ENCODE measurements at places on chromosomes 4 and X.

DNA sequence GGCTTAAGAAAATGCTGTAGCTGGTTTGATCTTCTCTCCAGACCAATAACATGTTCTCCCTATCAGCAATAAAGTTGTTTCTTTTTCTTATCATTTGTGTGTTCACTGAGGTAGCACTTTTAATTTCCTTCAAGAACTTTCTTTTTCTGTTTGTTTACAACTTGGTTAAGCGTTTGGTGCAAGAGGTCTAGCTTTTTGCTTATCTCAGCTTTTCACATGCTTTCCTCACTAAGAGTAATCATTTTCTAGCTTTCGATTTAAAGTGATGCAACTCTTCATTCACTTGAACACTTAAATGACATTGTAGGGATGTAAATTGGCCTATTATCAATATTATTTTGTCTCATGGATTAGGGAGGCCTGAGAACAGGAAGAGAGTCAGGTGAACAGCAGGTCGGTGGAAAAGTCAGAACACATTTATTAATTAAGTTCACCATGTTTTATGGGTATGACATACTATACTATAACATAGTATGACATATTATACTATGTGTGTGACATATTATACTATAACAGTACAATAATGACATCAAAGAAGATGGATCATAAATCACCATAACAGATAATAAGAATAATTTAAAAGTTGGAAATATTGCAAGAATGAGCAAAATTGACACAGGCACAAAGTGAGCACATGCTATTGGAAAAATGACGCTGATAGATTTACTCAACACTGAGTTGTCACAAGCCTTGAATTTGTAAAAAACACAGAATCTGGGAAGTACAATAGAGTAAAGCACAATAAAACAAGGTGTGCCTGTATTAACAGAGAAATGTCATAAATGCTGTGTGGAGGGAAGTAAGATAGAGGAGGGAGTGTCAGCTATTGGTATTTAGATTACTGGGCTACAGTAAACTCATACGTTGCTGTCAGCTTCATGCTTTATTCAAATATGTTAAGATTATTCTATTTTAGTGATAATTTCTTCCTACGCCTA lies 218.6 kb upstream of the SLC7A11 start:
- DNase-seq, result no peak

DNA sequence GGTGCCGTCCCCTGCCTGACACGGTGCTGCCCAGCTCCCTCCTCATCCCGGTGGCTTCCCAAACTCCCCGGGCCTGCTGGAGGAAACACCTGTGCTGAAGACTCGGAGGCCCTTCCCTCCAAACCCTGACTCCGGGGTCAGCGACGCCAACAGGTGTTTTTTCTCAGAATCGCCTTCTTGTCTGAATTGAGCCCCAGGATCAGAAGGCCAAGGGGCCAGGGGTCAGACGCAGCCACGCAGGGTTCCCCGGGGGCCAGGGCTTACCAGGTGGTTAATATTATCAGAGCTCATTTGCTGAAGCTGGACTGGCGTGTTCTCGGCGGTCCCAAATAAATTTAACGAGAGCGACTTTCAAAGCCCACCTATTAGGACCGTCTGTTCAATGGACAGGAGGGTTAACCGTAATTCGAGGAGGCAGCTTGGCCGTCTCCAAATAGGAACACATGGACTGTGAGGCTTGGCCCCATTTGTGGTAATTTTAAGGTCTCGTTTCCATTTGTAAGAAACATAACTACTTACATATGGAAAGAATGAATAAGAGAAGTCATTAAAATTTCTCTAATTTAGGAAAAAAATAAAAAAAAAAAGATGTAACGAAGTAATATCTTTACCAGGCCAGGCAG lies 239.3 kb downstream of the CRLF2 start:
- DNase-seq, result no peak

- no peak for DNase-seq
Observed at GRCh38 chr4:143443728-143444127, 69.8 kb upstream of the SMARCA5 start.

- DNase-seq, result no peak
Observed at GRCh38 chr4:85221606-85222005, 253.3 kb upstream of the ARHGAP24 start.

DNA sequence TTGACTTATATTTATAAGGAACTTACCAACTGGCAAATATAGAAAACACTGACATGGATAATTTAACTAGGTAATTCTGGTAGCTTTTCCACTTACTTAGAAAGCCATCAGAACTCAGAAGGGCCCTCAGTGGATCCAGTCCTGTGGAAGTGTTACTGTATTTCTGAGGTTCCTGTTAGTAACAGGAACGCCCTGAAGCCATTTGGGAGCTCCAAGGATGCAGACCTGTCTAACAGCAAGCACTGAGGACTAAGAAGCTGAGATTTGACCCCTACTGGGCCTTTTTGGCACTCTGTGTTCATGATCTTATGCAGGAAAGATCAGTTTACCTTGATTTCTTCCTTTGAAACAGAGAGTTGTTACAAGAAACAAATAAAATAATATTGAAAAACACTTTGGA lies 46.0 kb upstream of the TLL1 start:
- no peak for DNase-seq

- DNase-seq, result no peak
Observed at GRCh38 chrX:40172401-40173142, 74.8 kb upstream of the BCOR start.

DNA sequence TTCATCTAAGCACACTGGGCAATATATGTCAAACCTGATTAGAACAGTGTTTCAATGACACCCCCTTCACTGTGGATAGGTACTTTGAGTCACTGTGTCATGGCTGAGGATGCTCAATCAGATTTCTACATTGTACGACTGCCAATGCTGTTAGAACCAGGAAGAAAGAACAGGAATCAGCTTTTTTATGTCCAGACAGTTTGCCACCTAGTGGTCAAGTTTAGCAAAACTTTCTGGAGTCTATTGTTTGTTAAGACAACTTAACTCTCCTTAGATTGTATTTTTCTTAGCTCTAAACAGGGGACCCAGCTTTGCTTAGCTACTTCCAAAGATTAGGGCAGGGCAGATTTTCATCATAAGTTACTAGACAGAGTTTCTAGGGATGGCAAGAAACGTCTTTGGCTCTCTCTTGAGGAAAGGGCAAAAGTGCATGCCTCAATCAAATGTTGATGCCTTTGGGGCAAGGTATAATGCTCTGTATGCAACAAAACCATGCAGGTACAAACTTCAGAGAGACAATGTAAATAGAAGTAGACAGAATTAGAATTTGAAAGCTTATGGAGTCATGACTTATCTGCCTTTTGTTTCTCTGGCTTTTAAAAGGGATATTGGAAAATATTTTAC lies 40.5 kb upstream of the BMP3 start:
- DNase-seq, result peak; percentile 38

GRCh38 chr4:172601195-172601594 lies 567.4 kb upstream of the GALNT7 start:
- no peak for DNase-seq

- DNase-seq, result no peak
Observed at GRCh38 chr4:118979712-118980111, 91.1 kb downstream of the SYNPO2 start.

- DNase-seq, result no peak
Observed at GRCh38 chr4:149952101-149952500, 126.1 kb upstream of the DCLK2 start.

DNA sequence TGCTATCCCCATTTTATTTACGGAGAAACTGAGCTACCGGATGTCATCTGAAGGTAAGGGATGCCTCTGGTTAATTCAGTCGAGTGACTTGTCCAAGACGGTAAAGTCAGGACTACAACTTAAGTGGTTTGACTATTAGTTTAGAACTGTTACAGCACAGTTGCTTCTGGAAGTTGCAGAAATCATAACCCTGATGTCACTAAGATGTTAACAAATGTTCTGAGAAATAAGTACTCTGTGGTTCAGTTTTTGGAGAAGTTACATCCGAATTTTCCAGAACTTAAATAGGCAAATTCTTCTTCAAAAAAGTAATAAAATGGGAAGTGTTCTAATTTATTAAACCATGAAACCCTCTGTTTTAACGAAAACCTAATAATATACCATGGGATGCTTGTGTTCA lies 3.1 kb downstream of the PPA2 start:
- DNase-seq, result no peak

- no peak for DNase-seq
Observed at GRCh38 chr4:116413222-116413621, 672.2 kb downstream of the TRAM1L1 start.

DNA sequence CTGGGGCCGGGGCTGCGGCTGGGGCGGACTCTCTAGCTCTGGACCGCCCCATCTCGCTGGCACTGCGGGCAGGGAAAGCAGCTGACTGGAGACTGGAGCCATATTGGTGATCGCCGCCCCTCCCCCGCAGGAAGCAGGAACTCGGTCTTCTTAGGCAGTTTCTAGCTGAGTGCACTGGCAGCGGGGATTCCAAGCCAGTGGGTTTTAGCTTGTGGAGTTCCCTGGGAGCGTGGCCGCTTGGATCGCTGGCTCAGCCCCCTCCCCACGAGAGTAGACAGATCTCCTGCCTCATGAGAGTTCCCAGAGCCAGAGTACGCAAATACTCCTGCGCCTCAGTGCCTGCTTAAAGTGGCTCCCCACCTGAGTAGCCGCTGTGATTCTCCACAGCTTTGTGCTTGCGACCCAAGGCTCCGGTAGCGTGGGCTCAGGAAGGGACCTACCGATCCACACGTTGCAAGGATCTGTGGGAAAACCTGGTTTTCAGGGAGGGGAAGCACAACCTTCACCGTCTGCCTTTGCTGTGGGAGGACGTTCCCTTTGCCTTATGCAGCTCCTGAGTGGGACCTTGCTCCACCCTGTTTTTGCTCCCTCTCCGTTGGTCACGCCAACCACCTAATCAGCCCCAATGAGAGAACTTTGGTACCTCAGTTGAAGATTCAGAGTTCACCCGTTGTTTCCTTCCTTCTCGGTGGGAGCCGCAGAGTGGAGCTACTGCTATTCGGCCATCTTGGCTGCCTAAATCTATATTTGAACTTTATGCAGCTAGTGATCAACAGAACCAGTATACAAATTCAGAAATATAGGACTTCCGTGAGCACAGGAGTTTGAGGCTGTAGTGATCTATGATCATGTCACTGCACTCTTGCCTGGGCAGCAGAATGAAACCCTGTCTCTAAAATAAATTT lies 803.9 kb upstream of the PCDH10 start:
- DNase-seq, result no peak

DNA sequence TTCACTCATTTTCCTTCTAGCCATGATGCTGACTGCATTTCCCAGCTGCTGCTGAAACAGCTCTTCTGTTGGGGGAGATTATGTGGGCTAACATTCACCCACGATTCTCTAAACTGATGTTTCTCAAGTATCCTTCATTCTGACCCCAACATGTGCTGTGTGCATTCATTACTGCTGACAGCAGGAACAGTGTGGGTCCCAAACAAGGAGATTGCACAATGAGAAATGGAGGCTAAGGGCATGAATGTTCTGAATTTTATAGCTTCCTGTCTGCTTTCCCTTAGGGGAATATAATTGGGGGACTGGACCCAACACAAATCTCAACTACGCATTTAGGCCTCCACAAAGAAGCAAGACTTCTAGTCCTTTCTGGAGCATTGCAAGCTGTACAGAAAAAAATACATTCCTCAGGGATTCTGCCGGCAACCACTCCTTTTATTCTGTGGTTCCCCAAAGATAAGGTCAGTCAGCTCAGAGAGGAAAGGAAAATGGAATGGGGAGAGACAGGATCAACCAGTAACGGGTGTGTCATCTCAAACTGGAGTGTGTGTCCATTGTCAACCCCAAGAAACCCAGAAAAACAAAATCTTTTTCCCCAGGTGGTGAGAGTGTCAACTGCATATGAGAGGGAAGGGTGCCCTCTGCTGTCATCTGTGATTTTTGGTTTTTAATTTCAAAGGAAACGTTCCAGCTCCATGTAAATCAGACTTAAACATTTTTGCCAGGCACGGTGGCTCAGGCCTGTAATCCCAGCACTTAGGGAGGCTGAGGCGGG lies 81.5 kb upstream of the EGFL6 start:
- DNase-seq, result peak; percentile 60

- DNase-seq, result no peak
Observed at GRCh38 chr4:188949596-188949995, 810.4 kb downstream of the TRIML1 start.

DNA sequence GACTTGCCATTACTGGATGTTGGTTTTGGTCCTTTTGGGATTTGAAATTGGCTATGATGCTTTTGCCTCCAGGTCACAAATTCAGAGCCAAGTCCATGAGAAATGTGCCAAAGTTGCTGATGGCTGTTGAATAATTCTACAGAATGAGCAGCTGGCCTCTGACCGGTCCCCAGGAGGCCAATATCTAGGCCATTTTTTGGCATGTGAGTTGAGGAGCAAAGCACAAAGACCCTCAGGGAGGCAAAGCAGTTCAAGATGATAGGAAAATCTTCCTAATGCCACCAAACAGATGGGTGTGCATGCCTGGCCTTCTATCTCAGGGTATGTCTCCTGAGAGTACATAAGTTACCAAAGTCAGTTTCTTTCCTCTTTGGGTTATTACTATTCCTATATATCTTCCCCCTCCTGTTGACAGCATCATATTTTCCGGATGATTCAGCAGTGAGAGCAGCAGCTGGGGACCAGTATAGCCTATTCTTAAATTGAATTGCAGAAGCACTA lies 44.4 kb downstream of the SEL1L3 start:
- no peak for DNase-seq

GRCh38 chrX:29242856-29243255 lies 655.6 kb downstream of the IL1RAPL1 start:
- no peak for DNase-seq

GRCh38 chrX:132093239-132093860 lies 34.5 kb downstream of the FRMD7 start:
- DNase-seq, result no peak

DNA sequence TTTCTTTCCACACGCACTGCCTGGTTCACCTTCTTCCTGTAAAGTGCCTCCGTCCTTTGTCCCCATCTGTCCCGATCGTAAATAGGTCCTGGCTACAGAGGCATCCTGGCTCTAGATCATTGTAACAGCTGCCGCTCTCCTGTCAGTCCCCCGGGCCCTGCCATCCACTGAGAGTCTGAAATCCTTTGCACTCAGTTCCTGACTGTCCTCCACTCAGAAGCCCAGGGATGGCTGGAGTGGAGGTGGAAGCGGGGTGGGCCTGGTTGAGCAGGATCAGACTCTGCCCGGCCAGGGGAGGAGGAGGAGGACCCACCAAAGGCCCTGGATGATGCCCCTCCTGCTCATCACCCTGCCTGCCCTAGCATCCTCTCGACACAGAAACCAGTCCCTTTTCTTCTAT lies 29.8 kb downstream of the PIGG start:
- no peak for DNase-seq

- no peak for DNase-seq
Observed at GRCh38 chr4:57117491-57117890, 7.3 kb upstream of the IGFBP7 start.
